ENCODE measurements at places on chromosomes 5 and 9.

DNA sequence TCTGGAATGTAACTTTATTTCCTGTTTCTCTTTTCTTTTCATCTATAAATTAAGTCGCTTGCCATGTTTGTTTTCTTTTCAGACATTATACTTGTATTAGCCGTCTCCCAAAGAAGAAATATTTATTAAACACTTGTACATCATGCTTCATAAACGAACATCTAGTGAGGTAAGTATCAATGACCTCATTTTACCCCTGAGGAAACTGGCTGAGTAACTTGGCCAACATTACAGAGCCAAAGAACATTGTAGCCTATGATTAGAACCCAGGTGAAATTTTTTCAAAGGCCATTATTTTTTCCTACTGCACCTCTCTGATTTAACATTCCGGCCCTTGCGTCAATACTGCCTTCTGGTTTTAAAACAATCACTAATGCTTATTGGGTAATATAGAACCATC is 4.2 kb downstream of the FREM1 start:
- no peak for DNase-seq

DNA sequence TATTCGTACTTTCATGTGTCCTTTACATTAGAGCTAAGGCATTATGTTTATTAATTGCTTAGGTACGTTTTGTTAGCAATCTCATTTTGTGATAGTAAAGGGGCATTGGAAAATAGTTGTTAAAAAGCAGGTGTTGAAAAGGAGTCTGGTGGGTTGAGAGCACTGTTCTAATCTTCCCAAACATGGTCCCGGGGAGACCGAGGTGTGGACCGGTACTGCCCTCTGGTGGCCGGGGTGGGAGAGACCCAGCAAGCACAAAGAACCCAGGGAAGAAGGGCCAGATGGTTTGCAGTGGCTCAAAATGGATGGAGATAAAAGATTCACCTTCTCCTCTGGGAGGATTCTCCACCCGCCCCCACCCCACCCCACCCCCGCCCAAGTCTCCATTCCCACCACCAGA is 26.1 kb downstream of the IDNK start:
- DNase-seq, result no peak

GRCh38 chr5:132425009-132425937 is 55.8 kb downstream of the SLC22A5 start:
- DNase-seq, result no peak

- no peak for DNase-seq
Measured at GRCh38 chr9:3436629-3437420, 89.0 kb downstream of the RFX3 start.

- DNase-seq, result no peak
Measured at GRCh38 chr5:121937762-121938161, 24.0 kb upstream of the SRFBP1 start.

DNA sequence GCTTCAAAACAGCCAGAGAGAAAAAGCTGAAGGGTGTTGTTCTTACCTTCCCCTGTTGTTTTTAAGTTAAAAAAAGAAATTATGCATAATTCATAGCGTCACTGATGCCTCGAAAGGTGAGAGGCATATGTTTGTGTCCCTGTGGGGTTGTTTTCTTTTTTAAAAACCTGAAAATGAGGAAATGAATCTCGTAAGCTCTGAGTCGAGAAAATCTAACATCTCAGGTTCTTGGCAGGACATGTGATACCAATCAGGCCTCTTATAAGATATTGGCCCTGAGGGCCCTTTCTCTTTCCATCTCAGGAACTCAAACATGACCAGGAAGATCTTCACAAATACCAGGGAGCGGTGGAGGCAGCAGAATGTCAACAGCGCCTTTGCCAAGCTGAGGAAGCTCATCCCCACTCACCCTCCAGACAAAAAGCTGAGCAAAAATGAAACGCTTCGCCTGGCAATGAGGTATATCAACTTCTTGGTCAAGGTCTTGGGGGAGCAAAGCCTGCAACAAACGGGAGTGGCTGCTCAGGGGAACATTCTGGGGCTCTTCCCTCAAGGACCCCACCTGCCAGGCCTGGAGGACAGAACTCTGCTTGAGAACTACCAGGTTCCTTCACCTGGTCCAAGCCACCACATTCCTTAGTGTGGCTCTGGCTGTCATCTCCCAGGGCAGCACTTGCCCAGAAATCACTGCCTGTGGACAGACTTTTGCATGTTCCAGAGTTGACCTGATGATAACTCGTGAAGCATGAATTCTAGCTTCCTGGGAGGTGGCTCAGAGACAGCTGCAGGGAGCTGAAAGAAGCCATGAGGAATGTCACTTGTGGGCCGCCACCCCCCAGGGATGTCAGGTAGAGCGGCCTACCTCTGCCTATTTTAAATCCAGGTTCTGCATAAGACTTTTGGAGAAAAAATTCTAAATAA is at the start of gene TAL2:
TAL2 (plus strand) TSS at position 274 of the 921 bp plus-strand sequence; CDS start at position 314, 40 bp downstream.
- DNase-seq, result no peak

- no peak for DNase-seq
Measured at GRCh38 chr9:94108584-94108983, 24.3 kb downstream of the PTPDC1 start.

DNA sequence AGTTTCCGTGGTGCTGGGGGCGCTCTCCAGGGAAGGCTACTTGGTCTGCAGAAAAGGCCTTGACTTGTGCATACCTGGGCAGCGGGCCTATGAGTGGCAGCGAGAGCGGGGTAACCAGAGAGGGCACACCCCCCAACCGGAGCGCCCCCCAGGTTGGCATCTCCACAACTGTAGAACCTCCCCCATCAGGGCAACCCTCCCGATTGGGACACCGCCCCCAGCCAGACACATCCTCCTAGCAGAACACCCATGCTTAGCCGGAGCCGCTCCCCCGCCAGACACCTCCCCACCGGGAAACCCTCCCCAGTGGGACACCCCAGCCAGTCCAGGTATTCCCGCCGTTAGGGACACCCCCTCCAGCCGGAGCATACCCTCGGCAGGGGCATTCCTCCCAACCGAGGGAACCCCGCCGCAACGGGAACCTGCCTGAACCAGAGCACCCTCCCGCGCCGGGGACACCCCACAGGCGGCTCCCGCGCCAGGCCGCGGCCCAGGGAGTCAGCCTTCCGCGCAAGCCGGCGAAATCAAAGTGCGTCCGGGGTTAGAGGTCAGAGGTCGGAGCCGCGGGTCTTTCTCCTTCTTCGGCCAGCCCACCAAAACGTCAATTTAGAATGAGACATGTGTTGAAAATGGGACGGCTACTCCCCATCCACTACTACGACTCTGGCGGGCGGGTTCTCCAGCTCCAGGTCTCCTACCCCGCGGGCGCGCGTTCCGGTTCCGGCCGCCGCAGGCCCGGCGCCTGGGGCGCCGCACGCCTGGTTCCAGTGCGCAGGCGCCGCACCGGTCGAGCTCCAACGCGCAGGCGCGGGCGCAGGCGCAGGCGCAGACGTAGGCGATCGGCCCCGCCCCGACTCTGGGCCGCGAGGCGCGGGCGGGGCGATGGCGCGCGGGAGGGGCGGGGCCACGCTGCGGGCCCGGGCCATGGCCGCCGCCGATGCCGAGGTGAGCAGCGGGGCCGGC is at the start of gene EHMT1:
EHMT1 (plus strand) TSS at position 901 of the 963 bp plus-strand sequence; CDS start at position 925, 24 bp downstream.
- DNase-seq, result peak; percentile 69

- DNase-seq, result no peak
Measured at GRCh38 chr5:82091617-82092016, 119.8 kb downstream of the ATG10 start.

GRCh38 chr5:61965069-61965468 is 340.9 kb upstream of the KIF2A start:
- DNase-seq, result no peak

GRCh38 chr9:137694962-137695875 is 76.4 kb downstream of the EHMT1 start:
- DNase-seq, result no peak

DNA sequence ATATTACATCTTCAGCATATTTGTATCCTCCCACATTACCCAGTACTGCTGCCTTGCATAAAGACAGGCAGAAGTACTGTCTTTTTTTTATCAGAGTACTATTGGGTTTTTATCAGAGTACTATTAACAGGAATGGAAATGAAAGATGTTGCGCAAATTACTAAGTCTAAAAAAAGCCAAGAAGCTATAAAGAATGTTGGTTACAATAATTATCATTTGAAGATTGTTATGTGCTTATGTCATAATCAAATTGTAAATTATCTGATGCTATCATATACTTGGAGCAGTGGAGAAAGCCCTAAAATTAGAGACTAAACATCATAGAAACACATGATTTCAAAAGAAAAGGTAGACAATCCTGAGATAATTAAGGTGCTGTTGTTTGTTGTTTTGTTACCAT is 188.8 kb downstream of the CCDC192 start:
- DNase-seq, result no peak

GRCh38 chr9:16214677-16215352 is 655.7 kb downstream of the BNC2 start:
- DNase-seq, result no peak

DNA sequence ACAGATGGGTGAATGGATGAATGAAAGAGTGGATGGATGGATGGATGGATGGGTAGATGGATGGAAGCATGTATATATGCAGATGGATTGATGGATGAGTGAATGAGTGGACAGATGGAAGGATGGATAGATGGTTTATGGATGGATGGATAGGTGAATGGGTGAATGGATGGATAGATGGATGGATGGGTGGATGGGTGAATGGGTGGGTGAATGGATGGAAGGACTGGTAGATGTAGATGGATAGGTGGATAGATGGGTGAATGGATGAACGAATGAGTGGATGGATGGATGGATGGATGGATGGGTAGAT is 85.1 kb downstream of the COL5A1 start:
- DNase-seq, result no peak

GRCh38 chr9:2743937-2744529 is 26.7 kb downstream of the KCNV2 start:
- DNase-seq, result no peak

All from breast epithelium (tissue), 4 donors.